ENCODE measurements at places on chromosomes 13 and 19.
A peak's percentile ranks its signal among the peaks of the same experiment; 100 is the strongest.

DNA sequence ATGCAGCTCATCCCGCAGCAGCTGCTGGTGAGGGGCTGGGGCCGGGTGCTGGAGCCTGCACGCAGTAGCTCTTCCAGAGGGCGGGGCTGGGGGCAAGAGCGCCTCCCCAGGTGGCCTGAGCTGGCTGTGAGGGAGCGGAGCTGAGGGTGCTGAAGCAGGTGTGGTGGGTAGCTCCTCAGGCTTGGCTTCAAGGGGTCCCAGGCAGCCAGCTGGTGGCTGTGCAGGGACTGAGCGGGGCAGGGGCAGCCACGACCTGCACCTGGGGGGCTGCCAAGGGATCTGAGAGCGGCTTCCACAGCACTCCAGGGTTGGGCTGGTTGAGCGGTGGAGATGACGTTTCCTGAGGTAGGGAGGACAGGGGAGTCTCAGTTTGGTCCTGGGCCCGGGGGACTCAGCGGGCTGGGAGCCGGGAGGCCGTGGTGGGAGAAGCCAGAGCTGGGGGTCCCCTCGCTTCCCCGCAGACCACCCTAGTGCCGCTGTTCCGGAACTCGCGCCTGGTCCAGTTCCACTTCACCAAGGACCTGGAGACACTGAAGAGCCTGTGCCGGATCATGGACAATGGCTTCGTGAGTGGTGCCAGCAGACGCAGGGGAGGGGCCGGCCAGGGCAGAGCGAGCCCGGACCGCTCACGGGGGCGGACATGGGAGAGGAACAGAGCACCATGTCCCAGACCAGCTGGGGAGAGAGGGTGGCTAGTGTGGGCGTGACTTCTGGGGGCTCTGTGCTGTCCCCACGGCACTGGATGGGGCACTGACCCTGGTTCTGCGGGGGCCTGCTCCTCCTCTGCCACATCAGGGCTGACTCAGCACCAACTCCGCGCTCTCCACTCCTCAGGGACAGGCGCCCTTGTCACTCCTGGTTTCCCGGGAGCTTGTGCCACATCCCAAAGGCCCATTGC, 7.4 kb downstream of the PTOV1 start:
- no peak for DNase-seq

- peak; percentile 67 for DNase-seq
These were observed 15.7 kb downstream of the PLIN3 start for GRCh38 chr19:4851551-4852290.

GRCh38 chr19:34350161-34350561, 14.8 kb upstream of the GPI start:
- DNase-seq: peak; percentile 43

DNA sequence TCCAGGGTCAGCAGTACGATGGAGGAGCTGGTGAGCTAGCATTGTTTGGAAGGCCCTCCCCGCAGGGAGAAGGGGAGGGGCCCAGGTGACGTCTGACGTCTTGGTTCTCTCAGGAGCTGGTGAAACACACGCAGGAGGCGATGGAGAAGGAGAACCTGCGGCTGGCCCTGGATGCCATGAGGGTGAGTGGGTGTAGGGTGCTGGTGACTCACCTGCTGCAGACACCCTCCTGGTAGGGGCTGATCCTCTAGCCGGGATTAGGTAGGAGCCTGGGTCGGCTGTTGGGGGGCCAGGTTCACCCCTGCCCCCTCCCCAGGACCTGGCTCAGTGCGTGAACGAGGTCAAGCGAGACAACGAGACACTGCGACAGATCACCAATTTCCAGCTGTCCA, 55.8 kb downstream of the VAV1 start:
- DNase-seq: no peak

GRCh38 chr19:58261600-58261967, 17.2 kb upstream of the ZNF8 start:
- DNase-seq: no peak

DNA sequence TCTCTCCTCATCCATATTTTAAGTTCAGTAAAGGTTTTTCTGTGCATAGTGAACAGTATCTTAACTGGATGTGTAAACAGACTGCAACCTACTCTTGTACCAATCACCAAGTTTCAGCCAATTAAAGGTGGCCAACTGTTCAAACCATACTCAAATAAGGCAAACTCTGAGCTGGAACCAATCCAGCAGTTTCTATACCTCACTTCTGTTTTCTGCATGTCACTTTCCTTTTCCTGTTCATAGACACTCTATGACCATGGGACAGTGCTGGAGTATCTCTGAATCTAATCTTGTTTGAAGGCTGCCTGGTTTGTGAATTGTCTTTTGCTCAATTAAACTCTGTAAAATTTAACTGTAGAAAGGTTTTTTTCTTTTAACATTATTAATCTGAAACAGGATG, 470.3 kb upstream of the SLITRK6 start:
- no peak for DNase-seq

DNA sequence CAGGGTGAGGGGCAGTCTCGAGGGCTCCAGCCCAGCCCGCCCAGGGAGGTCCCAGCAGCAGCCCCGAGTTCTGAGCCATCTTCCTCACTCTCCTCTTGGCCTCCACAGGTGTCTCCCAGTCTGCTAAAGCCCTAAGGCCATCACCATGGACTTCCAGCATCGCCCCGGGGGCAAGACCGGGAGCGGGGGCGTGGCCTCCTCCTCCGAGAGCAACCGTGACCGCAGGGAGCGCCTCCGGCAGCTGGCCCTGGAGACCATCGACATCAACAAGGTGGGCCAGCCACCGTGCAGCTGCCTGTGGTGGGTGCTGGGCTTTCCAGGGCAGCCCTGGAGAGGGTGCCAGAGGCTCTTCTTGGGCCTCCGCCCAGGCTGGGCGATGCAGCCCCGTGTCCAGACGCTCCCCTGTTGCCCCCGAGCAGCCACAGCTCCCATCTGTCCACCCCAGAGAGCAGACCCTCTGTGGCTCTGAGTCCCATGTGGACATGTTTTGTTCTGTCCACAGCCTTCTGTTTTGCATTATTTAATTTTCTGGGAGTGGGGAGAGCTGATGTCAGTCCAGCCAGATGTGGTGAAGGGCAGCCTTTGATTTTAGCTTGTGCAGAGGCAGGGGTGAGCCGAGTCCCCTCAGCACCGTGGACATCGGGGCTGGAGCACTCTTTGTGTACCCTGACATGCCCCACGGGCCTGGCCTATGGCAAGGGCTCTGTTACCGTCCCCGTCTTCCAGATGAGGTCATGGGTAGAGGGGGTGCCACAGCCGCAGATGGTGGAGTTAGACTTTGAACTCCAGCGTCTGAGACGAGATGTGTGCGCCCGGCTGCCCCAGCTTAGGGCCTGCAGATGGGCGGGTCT, 5.6 kb upstream of the AMH start:
- no peak for DNase-seq

DNA sequence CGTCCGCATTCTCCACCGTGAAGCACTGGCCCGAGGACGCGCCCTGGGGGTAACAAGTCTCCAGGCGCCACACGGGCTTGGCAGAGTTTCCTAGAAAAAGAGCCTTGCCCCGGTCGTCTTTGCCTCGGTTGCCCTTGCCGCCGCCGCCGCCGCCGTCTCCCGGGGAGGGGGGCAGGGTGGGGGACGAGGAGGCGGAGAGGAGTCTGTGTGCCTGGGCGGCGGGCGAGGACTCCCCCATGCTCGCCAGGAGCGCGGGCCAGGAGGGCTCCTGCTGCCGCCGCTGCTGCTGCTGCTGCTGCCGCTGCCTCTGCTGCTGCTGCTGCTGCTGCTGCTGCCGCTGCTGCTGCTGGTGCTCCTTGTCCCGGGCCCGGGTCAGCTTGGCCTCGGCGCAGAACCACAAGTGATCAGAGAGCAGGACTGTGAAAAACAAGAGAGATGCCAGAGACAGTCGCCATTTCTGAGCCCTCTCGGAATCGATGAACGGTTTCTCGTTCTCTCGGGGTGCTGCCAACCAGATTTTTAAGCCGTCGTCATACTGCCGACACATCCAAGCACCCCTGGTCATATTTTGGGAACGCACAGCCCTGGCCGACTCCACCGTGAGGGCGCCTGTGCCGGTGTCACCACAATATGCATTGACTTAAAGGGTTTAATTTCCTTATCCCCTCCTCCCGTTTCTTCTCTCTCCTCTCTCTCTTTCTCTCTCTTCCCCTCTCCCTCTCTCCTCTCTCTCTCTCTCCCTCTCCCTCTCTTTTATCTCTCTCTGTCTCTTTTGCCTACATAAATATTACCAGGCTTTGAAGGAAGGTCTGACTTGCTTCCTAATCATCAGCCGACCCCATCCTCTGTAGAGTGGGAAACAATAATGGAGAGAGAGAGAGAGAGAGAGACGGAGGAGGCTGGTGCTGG, 349.1 kb downstream of the LIG4 start:
- no peak for DNase-seq

DNA sequence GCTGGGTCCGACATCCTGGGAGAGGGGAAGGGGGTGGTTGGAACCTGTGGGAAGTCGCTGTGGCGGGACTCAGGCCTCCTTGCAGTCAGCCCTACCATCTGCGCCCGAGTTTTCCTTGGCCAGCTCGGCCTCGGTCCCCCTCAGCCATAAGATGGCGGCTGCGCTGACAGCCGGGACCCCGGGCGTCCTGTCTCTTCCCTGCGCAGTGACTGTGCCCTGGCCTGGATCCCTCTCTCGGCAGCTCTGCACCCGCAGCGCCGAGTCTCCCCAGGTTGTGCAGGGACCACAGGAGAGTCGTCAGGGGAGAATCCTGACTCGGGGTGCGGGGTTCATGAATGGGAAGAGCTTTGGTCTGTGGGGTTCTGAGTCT, 345 bp downstream of the ZNF257 start:
- DNase-seq: no peak

DNA sequence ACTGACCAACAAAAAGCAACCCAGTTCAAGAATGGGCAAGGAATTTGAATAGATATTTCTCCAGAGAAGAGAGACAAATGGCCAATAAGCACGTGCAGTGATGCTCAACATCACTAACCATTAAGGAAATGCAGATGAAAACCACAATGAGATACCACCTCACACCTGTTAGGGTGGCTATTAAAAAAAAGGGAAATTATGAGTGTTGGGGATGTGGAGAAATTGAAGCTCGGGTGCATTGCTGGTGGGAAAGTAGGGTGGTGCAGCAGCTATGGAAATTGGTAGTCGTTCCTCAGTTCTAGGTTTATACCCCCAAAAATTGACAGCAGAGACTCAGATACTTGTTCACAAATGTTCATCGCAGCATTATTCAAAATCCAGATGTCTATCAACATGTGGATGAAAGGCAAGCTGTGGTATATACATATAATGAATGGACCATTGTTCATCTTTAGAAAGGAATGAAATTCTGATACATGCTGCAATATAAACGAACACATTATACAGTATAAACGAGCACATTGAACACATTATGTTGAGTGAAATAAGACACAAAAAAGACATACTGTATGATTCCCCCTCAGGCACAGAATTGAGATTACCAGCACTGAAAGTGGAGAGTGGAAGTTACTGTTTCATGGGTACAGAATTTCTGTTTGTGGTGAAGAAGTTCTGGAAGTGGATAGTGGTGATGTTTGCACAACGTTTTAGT, 927 bp downstream of the CHAMP1 start:
- DNase-seq: no peak

DNA sequence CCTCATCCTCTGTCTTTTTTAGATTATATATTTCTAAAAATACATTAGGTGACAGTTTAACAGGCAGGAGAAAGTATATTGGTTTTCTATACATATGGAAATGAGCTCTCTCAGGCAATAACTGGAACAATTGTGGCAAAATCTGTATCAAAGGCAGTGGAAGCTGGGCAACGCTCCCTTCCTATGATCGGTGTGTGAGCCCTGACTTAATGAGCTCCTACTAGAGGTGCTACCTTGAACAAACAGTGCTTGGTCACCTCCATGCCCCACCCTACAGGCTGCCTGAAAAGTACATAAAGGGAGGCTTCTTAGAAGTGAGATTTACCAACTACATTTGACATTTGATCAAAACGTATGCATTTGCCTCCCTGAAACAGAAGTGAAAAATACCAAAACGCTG, 185.3 kb downstream of the EFNB2 start:
- no peak for DNase-seq

DNA sequence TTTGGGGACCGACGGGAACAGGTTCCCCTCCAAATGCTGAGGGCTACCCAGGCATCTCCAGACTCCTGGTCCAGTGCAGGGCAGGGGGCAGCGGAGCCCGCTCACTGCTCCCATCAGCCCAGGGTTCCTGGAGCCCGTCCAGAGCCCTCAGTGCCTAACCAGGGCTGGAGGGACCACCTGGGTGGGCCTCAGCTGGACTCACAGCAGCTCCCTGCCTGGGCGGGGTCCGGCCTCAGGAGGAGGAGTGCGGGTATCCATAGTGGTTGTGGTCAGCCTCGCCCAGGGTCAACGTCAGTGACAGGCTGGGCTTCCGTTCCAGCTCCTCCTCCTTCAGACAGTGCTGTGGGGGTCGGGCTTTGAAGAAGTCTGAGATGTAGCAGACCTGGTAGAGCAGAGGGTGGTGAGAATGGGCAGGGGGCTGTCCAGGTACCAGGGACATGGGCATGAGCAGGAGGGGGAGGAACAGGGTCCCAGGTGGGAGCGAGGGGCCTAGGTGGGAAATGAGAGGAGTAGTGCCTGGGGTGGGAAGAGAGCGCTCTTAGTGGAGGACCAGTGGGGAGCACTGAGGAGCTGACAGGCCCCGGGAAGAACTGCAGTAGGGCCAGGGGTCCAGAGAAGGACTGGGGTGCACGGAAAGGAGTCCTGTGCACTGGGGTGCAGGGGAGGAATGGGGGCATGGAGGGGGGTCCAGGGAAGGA, 9.9 kb downstream of the PLPP2 start:
- DNase-seq: no peak

DNA sequence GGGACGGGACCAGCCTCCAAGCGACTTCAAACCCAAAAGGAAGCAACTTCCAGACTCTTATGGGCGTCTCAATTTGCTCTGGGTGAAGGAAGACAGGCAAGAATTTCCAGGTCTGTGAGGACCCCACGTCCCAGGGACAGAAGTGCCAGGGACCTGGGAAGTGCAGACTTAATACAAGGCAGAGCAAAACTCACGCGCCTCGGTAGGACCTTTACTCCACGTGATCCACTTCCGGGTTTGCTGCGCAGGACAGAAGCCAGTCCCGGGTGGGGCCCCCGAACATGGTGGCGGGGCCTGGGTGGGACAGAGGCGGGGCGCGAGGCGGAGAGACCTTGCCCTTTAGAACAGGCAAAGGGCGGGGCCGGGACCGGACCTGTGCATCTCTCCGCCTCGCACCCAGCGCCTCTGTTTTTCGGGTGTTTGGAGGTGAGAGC, 9.3 kb downstream of the ZNF611 start:
- no peak for DNase-seq

DNA sequence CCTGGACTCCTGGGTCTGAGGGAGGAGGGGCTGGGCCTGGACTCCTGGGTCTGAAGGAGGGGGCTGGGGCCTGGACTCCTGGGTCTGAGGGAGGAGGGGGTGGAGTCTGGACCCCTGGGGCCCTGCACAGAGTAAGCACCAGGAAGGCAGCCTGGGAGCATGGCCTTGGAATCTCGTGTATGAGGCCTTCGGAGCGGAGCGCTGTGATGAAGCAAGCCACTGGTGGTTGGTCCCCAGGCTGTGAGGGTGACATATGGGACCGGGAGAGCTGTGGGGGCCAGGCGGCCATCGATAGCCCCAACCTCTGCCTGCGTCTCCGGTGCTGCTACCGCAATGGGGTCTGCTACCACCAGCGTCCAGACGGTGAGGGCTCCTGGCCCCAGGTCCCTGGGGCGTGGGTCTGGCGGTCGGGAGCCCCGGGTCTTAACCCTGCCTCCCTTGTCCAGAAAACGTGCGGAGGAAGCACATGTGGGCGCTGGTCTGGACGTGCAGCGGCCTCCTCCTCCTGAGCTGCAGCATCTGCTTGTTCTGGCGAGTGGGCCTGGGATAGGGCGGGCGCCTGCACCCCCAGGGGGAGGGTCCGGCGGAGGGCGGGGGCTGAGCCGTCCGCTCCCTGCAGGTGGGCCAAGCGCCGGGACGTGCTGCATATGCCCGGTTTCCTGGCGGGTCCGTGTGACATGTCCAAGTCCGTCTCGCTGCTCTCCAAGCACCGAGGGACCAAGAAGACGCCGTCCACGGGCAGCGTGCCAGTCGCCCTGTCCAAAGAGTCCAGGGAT, 918 bp downstream of the TMEM190 start:
- no peak for DNase-seq

GRCh38 chr19:52237771-52238400, 31.5 kb upstream of the ZNF766 start:
- DNase-seq: peak; percentile 14
